Hematopoietic multipotent progenitor cell treated with erythropoietin and hydrocortisone succinate and interleukin-3 and kit ligand, for 8 days (in vitro differentiated cells): ENCODE measurements at places on chromosomes 4 and X.

- no peak for DNase-seq
Measured at GRCh38 chrX:150476164-150476699, 92.2 kb upstream of the MTM1 start.

DNA sequence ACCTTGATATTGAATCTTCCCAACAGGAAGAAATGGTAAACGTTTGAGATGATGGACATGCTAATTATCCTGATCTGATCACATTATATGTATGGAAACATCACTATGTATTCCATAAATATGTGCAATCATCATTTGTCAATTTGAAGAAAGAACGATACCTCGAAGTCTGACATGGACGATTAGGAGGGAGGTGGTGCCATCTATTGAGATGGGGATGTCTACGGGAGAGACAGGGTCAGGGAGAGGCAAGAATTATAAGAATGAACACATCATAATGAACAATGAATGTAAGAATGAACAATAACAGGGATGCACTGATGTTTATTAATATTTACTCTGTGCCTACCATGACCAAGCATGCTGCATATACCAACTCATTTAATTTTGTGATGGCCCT lies 93.7 kb upstream of the SOD3 start:
- DNase-seq = no peak

DNA sequence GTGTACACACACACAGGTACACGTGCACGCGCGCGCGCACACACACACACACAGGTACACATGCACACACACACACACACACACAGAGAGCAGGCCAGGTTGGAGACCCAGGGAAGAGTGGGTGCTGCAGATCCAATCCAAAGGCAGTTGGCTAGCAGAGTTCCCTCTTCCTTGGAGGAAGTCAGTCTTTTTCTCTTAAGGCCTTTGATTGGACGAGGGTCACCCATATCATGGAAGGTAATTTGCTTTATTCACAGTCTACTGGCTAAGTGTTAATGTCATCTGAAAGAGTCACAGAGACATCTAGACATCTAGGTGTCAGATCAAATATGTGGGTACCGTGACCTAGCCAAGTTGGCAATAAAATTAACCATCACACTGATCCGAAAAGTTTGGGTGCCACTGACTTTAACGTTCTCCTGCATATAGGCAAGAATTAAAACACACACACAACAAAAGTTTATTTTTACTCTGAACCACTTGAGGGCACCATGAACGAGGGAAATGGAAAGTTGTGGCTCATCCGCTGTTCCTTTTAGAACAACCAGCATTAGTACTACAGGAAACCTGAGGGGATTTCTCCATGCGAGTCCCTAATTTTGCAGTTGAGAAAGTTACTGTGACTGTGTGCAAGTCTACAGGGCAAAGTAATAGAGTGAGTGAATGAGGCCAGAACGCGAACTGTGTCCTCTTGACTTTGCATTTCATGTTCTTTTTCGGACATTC lies 66.0 kb upstream of the STOX2 start:
- peak; percentile 18 for DNase-seq

DNA sequence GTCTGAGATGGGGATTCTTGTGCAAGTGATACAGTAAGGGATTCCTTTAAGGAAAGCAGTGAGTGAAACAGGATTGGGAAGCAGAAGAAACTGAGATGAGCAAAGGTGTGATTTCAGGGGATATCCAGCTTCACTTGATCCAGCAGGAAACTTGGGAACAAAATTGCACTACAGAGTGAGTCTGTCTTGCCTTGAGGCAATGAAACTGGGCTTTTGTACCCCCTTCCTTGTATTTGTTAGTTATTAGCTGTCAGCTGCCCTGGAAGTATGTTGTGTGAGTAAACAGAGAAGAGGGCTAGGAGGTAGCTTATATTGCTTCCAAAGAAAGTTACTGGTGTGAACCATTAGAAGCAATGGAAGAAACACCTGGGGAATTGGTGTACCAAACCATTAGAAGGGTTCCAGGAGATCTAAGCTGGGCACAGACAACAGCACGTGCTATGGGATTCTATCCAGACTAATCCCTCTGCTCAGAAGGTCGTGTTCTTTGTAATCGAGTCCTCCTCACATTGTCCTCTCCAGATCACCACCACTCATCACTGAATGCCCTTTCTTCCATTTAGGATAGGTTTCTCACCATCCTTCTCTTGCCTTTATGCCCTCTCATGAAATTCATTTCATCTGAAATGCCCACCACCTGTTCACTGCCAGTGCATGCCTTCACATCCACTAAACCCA lies 76.0 kb downstream of the PDLIM5 start:
- no peak for DNase-seq

DNA sequence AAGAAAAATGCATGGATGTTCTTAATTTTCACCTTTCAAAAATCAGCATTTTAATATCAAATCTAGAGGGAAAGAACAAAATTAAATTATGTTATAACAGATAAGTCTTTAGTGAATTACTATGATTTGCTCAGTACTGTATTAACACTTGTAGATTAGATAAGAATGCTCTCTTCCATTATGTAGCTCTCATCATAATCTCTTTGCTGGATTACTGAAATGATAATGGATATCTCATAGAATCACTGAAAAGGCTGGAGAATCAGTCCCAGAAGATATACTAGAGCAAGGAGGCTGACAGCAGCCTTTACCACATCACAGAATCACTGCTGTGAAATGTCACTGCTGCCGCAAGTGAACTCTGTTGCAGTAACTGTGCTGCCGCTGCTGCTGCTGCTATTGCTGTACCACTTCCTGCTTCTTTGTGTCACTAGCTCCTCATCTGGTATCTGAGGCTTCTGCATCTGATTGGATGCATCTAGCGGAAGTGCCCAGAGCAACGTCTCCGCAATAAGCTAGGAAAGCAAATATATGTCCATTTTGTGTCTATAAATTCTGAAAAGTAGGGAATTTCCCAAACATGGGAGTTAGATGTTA lies 738.2 kb downstream of the ADGRL3 start:
- no peak for DNase-seq

DNA sequence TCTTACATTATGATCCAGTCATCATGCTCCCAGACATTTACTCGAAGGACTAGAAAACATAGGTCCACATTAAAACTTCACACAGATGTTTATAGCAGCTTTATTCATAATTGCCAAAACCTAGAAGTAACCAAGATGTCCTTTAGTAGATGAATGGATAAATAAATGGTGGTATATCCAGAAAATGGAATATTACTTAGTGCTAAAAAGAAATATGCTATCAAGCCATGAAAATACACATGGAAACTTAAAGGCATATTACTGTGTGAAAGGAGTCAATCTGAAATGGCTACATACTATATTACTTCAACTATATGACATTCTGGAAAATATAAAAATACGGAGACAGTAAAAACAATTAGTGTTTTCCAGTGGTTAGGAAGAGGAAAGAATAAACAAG lies 1039.1 kb upstream of the INTU start:
- DNase-seq = no peak

- DNase-seq = no peak
Measured at GRCh38 chr4:182648766-182649165, 268.4 kb downstream of the DCTD start.

DNA sequence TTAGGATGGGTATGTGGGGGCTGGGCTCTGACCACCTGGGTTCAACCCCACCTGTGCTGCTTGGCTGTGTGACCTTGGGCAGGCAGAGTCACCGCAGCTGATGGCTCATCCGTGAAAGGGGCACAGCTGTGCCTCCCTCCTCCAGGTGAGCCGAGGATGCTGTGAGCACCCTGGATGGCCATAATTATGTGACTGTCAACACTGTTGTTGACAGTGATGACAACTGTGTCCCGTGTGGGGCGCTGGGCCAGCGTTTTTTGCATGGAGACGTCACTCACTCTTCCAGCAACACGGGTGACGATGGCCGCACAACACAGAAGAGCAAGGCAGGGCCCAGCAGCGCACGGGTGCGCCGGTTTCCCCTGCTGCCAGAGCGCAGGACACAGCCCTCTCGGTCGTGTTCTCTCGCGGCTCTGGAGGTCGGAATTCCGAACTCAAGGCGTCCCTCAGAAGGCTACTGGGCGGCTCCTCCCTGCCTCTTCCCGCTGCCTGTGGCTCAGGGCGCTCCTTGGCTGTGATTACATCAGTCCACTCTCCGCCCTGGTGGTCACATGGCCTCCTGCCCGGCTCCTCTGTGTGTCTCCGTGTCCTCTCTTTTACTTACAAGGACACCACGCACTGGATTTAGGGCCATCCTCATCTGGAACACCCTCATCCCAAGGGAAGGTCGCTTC lies 1.3 kb downstream of the SH3TC1 start:
- no peak for DNase-seq

- DNase-seq = peak; percentile 55
Measured at GRCh38 chr4:158850800-158851644, 82.2 kb downstream of the FNIP2 start.

GRCh38 chrX:45803383-45803921 lies 602.8 kb upstream of the DIPK2B start:
- DNase-seq = no peak

DNA sequence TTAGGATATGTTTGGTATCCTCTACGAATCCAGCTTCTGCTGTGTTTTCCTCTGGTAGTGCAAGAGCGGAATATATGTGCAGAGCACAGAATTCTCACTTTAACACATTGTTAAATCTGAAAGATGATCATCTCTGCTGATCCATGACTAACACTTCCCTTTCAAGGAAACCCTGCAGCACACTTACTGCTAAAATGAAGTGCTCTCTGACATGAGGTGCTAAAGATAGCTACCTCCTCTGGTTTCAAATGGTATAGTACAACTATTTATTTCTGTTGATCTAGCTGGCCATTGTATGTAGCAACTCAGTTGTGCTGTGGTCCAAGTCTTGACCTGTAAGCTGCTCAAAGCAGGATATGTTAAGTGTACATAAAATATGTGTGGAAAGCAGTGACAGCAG lies 162.4 kb upstream of the FMR1 start:
- DNase-seq = no peak

GRCh38 chrX:142363501-142363900 lies 158.4 kb upstream of the MAGEC2 start:
- DNase-seq = no peak

GRCh38 chr4:39975488-39976089 lies 2.1 kb downstream of the PDS5A start:
- no peak for DNase-seq

GRCh38 chr4:159269116-159269515 lies 166.2 kb downstream of the RAPGEF2 start:
- no peak for DNase-seq

DNA sequence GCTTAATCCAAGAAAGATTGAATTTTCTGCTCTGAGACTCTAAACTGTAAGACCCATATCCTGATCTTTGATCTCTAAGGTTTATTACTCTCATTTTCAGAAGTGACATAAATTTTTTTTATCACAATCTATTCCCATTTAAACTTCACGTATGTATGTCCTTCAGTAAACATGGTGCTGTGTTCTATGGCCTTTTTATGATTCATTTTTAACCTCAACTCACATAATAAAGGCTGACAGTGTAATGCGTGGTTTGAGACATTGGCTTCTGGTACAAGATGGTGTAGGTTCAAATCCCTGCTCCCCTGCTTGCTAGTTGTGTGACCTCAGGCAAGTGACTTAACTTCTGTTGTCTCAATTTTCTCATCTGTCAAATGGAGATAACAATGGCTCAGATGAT lies 306.0 kb upstream of the AADAT start:
- DNase-seq = no peak

- DNase-seq = no peak
Measured at GRCh38 chrX:13253223-13253622, 66.6 kb downstream of the ATXN3L start.
